ENCODE measurements at places on chromosomes 3 and 15.

DNA sequence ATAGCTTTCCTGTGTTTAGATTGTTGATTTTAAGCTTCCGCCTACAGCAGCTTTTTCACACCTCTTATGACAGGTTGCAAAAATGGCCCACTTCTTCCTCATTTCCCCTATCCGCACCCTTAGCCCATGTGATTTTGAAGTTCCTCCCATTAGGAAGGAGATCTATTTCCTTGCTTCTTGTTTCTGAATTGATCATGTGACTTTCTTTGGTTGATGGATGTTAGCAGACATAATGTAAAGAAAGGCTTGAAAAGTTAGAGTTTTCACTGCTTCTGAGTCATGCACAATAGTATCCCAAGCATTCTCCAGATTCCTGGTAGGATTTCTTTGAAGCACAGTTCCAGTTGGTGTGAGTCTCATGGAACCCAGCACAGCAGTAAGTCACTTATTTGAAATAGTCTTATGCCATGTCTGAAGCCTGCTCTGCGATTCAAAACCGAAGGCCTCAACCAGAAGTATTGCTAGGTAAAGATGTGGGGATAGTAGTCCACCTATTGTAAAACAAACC, 76.6 kb downstream of the EDEM1 start:
- DNase-seq: no peak

GRCh38 chr3:141511361-141511760, 24.5 kb downstream of the RASA2 start:
- no peak for DNase-seq

GRCh38 chr3:138376663-138377062, 28.3 kb downstream of the MRAS start:
- DNase-seq: no peak

GRCh38 chr3:63886858-63887257, 23.2 kb downstream of the ATXN7 start:
- DNase-seq: no peak

DNA sequence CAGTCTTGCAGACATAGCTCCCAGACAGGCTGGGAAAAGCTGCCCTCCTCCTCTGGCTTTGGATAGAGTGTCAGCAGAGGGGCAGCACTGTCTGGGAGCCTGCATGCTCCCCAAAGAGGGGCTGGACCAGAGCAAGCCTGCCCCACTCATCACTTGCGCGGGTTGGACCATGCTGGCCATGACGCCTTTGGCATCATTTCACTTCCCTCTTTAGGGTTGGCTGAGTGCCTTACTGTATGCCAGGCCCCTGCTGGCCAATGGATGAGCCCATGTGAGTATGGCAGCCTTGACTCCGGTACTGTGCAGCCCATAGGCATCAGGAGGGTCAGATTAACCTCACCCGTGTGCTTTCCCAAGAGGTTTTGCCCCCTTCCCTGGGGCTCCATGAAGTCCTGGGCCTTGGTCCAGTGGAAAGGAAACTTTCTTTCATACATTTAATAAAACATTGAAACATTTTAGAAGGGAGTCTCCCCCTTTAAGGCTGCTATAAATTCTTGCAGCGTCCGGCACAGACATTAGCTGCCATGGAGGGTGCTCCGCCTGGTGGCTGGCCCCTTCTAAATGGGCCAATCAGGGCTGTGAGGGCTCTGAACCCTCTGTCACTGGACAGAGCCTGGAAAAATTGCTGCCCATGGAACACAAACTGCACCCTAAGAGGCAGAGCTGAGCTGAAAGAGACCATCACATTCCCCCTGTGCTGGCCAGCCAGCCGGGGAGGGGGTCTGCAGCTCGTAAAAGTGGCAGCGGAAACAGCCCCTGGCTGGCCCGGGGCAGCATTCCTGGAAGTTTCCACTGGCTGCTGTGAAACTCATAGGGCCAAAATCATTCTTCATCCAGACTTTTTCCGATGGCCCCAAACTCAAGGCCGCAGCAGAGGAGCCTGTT, 20.8 kb upstream of the DUSP7 start:
- DNase-seq: no peak

- no peak for DNase-seq
These were observed 395.3 kb downstream of the IL5RA start for GRCh38 chr3:2714834-2715233.

DNA sequence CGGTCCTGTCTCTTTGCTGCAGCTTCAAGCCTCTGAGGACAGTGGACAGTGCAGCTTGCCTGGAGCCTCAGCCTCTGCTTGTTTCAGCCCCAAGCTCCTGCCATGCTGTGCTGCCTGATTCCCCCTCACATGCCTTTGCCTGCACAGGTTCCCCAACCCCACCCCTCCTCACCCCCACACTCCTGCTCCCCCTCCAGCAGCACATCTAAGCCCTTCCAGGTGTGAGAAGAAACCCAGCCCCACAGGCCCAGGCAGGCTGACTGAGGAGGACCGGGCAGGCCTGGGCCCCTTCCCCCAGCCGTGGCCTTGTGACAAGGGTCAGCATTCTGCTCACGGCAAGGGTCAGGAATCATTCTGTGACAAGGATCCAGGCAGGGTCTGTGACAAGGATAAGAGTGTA, 22.8 kb downstream of the VIPR1 start:
- DNase-seq: no peak

DNA sequence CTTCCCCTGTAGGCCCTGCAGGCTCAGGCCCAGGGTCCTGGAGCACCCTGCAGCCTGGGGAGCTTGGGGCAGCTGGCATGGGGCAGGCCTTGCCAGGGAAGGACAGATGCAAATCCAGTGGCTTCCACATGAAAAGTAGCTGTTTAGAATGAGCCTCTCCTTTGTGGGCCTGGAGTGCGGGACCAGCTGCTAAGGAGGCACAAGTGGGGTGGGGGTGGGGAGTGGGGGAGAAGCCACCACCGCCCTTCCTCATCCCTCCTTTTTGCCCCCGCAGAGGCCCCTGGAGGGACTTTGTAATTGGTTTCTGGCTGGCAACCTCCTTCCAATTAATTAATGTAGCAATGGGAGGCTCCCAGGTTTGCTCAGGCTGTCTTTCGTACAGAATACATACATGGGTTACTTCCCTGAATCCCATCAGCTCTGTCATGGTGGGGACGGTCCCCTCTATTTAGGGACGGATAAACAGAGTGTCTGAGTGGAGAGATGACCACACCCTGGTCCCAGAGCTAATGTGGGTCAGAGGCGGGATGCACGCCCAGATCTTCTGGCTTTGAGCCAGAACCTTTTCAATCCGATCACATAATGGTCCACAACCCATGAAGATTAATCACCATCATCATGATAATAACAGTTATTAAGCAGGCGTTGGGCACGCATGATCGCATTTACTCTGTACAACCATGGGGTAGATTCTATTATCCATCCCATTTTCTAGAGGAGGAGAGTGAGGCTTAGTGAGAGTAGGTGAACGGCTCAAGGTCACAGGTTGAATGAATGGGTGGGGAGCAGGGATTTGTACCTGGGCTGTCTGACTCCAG, 6.2 kb downstream of the CORO2B start:
- no peak for DNase-seq

- DNase-seq: no peak
These were observed 1.3 kb downstream of the DMXL2 start for GRCh38 chr15:51621155-51621765.

- no peak for DNase-seq
These were observed 16.8 kb downstream of the CGNL1 start for GRCh38 chr15:57393061-57393460.

- DNase-seq: no peak
These were observed 7.9 kb upstream of the FGF7 start for GRCh38 chr15:49415149-49415548.

DNA sequence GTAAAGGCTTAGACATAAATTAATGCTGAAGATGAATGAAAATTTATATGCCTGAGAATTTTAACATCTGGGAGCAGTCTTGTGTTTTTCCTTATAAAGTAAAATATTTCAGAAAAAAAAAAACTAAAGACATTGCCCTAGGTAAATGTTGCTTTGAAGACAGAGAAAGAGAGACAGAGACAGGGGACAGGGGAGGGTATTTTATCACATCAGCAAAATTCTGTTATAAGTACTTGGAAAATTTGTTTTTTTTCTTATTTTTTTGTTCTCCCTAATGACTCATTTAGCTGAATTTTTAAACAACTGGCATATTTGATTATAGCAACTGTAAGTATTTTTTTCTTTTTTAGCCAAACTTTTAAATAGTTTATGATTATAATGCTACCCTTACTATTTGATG, 1540.6 kb upstream of the GBE1 start:
- no peak for DNase-seq

GRCh38 chr3:184085389-184085852, 11.4 kb upstream of the HTR3E start:
- no peak for DNase-seq

GRCh38 chr15:58923696-58924300, 9.7 kb downstream of the SLTM start:
- no peak for DNase-seq

DNA sequence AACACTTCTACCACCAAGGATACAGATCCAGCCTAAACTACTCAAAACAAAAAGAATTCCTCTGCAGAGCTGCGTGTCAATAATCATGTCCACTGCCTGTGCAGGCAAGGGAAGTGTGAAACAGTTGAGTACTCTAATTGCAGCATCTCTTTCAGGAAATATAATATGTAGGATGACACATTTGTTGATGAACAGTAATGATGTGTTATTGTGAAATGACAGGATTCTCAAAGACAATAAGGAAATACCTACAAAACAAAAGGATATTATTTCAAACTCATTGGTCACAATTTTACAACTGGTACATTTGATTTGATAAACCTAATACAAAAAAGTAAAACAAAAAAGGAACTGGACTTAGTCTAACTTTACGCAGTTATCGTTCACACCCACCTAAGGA, 4.4 kb downstream of the SPG11 start:
- DNase-seq: no peak

GRCh38 chr15:75153087-75153486, 48.6 kb upstream of the C15orf39 start:
- DNase-seq: no peak

DNA sequence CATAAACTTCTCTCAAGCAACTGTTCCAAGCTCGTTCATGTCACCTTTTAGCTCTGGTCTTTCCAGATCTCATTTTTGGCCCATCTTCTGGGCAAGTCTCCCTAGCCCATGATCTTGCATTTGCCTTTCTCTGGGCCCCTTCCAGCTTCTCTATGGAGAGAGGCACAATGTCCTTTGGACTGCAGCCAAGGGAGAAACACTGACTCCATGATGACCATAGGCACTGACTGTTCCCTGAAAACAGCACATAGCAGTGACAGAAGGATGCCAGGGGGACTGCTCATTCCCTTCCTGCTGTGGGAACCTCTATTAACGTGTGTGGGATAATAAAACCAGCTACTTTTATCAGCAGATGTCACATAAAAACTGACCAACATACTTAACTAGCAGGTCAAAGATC, 60.3 kb downstream of the STRIT1 start:
- no peak for DNase-seq

- DNase-seq: peak; percentile 30
These were observed 290.0 kb upstream of the PLSCR5 start for GRCh38 chr3:146895026-146895749.

DNA sequence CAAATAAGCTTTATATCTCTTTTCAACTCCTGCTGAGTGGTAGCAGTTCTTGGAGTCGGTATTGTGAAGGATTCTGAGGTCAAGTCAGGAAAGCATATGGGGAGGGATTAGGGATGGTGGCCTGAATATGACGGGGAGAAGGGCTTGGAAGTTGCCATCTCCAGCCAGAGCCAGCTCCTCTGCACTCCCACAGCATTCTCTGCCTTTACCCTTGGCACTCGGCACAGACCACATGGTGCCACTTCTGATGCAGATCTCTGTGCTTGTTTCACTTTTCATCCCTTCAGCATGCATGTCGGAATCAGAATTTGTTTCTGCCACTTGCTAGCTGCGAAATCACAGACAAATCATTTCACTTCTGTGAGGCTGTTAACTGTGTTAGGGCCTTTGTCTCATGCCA, 52.5 kb downstream of the RAB11A start:
- DNase-seq: no peak

- no peak for DNase-seq
These were observed 25.9 kb upstream of the UBE2E1 start for GRCh38 chr3:23779841-23780240.

DNA sequence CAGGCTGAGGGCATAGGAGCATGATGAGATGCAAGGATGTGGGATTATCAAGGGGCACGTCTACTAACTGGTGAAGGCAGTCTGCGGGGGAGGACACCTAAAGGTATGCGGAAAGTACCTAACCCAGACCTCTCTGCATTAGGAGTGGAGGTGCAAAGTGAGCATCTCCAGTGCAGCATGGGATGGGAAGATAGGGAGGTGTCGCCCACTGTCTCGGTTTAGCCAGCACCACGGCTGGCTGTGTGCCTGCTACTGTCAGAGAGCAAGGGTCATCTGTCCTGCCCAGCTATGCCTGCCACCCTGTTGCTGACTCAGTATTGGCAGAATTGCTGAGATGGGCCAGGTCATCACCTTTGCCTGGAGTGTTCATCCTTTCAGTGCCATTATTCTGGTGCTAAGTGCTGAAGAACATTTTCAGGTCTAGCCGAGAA, 40.1 kb downstream of the OXNAD1 start:
- no peak for DNase-seq

GRCh38 chr15:83276661-83277060, 7.8 kb downstream of the BNC1 start:
- DNase-seq: no peak

- DNase-seq: no peak
These were observed 76.0 kb upstream of the ATP10A start for GRCh38 chr15:25939122-25939521.

- no peak for DNase-seq
These were observed 963.5 kb downstream of the NTRK3 start for GRCh38 chr15:87293031-87293430.

GRCh38 chr3:62835554-62836236, 39.5 kb downstream of the CADPS start:
- no peak for DNase-seq

- no peak for DNase-seq
These were observed 8.1 kb downstream of the AGBL1 start for GRCh38 chr15:86087808-86088207.

- DNase-seq: no peak
These were observed 98.9 kb upstream of the IGSF10 start for GRCh38 chr3:151559736-151560135.

DNA sequence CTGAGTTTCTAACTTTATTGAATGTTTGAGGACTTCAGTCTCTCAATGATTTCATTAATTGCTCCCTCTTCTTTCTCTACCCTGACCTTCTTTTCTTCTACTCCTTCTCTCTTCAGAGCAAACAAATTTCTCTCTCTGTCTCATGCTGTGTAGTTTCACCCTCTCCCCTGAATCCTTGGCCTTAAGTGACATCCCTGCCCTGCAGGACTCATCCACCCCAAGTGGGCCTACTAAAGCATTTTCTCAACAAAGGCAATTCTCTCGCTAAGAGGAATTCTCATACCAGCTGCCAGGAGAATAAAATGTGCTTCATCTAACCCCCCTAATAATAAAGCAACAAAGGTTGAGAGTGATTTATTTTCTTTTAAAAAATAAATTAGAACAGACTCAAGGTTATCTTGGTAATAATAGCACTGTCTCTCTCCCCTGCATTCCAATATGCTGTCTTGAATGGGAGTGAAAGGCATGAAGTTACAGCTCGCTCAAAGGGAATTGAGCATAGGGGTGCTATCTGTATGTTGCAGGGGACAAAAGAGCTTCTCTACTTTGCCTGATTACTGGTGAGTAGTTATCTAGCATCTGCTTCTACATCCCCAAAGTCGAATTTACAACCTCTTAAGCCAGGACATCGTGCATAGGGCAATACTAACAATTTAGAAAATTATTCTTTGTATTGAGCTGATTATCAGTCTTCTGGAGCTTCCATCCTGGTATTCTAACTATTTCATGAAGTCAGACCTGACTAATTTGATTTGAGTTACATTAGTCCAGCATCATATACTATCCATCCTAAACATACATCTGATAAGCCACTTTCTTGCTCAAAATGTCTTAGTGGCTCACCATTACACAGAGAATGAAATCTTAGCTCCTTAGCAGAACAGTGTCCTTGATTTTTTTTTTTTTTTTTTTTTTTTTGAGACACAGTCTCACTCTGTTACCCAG, 76.9 kb upstream of the DNAJC19 start:
- no peak for DNase-seq
